Astrocyte of the hippocampus (primary cell): ENCODE measurements at places on chromosomes 1 and 21.
A peak's percentile ranks its signal among the peaks of the same experiment; 100 is the strongest.

DNA sequence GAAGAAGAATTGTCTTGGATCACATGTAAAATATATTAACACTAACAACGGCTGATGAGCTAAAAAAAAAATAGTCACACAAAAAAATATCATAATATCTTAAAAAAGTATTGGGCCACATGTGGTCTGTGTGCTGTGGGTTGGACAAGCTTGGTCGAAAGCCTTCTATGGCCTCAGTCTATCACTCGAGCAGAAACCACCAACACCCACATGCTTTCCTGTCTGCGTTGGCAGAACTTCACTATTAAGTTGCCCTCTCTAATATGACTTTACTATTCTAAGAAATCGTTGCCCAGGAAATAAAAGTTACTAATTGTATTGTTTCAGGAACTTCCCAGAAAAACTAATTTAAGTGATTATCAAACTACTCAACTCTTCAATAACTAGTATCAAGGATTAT is 28.2 kb upstream of the ETS2 start:
- DNase-seq, result no peak

DNA sequence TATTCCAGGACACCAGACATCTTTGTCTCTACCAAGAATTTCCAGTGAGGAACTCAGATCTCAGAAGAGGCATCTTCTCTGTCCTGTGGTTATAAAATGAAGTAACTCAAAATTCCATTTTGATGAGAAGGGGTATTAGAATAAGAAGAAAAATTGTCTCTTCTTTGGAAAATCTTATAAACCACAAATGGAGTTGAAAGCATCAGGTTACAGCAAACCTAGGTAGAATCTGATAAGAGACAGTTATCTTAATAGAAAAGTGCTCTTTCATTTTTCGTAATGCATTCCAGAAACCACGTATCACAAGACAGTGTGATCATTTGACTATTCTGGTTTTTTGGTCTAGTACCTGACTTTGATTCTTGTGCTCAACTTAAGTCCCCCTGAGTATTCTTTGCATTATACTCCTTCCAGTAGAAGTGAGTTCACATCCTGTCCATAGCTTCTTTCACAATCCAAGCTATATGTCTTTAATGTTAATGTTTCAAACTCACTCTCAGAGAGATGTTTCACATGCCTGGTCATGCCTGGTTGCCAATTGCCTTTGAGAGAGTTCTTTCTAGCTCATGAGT is 120.9 kb upstream of the PRDX6 start:
- no peak for DNase-seq

DNA sequence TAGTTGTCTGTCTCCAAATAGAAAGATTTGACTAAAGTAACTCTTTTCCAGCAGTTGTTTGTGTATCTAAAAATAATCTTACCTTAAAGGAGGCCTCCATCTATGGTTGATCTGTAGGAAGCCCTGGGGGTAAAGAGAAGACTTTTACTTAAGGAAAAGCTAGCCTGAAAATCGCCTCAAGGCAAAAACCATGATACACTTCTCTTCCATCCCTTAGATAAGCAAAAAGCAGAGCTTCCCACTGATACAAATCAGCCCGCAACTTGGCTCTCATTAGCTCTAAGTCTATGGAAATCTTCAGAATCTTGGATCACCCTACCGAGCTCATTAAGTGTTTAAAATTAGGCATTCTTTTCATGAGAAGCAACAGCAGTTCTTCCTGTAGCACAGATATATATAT is 576.9 kb upstream of the PTBP2 start:
- DNase-seq, result no peak

GRCh38 chr1:54475357-54475881 is 69.2 kb upstream of the SSBP3 start:
- DNase-seq, result no peak

- peak; percentile 43 for DNase-seq
These were observed 184.8 kb downstream of the BRINP2 start for GRCh38 chr1:177355575-177355974.

- no peak for DNase-seq
These were observed 65.8 kb upstream of the ABCG1 start for GRCh38 chr21:42153046-42153686.

GRCh38 chr1:23554481-23555269 is 4.6 kb downstream of the ID3 start:
- peak; percentile 98 for DNase-seq
